ENCODE measurements at places on chromosomes 6 and 20.

DNA sequence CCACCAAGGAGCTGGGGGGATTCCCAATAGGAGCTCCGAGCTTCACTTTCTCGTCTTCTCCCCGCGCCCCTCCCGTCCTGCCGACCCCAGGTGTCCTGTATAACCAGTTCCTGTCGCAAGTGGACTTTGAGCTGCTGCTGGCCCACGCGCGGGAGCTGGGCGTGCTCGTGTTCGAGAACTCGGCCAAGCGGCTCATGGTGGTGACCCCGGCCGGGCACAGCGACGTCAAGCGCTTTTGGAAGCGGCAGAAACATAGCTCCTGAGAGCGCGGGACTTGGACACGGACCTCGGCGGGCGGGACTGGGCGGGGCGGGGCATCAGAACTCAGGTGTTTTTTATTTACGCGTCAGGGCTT lies 340 bp upstream of the VARS2 start:
- no peak for DNase-seq

DNA sequence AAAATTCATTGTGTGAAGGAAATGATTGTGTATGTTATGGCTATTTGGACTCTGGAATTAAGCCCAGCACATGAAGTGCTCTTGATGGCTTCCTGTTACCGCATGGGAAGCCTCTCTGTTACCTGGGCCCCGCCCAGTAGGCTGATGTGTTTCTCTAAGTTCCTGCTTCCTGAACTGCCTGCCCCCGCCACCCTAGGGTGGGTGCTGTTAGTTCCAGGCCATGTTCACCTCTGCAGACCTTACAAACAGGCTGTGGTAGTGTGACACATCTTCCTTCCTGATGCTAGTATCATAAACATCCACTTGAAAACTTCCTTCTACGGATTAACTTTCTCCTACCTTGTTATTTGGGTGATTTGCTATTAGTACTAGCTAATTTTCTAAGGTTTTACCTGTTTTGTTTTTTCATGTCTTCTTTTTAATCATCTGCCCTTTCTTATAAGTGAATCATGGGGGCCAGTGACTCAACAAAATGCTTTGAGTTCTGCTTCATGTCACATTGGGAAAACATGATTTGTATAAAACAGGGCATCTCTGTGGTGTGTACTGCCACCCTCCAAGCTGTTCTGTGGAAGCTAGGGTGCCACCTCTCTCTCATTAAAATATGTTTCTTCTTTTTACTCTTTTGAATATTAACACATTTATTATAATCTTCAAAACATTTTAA lies 40.6 kb downstream of the SH3BGRL2 start:
- peak; percentile 56 for DNase-seq

DNA sequence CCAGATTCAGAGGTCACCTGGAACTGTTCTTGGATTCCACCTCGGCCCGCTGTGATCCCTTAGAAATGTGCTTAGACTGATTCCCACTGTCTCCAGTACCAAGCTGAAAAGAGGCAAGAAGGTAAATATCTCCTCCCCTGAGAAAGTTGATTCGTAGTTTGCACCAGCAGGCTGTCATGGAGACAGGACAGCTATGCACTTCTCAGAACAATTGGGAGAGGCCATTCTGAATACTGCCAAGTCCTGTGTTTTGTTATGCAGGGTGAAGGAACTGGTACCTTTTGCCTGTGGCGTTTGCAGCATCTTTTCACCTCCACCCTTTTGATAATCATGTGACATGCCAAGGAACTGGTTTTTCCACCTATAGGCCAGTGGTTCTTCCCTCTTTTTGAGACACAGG lies 58.2 kb upstream of the RNGTT start:
- DNase-seq = no peak

DNA sequence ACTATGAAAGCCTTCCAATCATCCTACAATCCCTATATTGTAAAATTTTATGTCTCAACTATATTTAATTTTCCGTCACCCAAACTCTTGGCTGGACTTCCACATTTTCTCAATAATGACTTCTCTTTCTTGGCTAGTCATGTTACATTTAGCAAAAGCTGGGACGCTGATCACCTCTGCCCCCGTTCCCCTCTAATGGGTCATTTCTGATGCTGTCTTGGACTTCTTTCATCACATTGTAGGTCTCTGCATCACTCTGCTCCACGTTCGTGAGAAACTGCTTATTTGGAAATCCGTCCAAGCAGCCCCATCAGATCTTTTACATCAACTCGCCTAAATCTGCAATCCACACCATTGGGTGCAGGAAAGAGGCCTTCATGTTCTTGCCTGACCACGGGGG lies 203.8 kb downstream of the MYLK4 start:
- no peak for DNase-seq

DNA sequence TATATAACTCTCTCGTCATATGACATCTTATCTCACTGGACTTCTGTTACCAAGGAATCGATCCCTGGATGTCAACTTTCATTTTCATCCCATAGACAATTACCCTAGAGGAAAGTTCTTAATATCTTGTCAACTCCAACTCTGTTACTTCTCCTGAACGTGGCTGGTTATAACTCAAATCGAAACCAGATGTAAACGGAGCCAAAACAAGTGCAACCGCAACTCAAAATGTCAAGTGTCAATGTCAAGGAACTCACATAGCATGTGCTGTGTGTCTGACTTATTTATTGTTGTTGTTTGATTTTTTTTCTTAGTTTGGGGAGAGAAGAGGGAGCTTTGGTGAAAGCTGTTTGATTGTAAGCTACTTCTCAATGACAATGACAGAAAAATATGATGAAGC lies 108.6 kb downstream of the VIP start:
- DNase-seq = no peak

DNA sequence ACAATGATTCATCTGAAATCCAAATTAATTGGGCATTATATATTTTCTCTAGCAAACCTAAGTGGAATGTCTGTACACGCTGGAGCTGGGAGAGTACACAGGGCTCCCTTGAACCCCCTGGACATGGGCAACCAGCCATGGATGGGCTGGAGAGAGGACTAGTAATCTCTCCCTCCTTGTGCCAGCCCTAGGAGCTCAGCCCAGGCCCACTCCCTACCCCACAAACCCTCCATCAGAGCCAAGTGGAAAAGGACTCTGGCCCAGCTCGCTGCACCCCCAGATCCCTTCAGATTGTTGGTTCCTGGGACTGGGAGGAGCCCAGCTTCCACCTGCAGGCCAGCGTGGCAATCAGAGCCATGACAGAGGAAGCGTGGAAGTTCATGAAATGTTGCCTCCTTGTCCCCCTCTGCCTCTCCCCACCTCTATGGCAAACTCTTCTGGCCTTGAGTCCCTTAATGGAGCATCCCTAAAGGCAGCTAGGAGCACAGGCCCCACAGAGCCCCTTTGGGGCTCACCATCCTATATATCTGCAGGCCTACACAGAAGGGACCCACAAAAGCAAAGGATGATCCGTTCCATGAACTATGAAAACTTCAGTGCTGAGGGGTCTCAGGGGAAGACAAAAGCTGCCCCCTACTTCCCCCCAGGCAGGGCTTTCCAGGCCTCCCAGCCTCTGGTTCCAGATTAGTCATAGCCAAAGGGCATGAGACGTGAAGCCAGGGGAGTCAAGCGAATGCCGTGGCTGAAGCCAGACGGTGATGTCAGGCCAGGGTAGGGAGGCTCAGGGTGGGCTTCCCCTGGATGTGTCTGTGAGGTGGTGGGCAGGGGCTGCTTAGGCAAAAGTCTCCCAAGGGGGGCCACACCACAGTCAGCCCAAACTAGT lies 126.4 kb upstream of the MAFB start:
- DNase-seq = no peak

DNA sequence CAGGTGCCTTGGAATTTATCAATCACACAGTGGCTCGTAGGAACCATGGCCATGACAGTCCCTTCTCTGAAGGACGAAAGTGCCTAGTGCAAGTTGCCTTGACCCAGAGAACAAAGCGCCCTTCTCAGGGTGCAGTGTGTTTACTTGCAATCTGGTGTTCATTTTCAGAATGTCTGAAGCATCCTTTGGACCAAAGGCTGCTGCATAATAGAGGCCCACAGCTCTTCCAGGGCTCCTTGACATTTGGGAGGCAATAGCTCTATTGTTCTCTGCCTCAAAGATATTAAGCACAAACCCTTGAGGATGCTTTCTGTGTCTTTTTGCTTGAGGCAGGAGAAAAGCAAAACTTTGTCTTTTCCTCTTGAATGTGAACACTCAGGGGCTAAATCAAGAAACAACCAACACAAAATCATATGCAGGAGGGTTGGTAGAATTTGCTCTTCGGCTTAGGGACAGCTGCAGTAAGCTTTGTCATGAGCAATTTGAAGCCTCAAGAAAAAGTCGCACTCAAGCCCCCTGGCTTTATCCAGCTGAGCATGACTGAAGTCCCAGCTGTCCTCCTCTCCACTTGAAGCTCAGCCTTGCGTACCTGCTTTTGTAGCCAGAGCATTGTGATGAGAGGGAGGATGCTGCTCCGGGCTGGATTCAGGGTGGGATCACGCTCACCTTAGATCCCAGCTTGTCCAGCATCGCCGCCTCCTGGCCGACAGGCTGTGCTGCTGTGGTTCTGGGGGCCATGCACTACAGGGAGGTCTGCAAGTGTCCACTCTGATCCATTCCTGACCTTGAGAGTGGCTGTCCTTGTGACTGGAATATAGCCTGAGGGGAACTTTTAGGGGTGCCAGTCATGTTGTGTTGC lies 495.4 kb downstream of the CDH26 start:
- DNase-seq = no peak

DNA sequence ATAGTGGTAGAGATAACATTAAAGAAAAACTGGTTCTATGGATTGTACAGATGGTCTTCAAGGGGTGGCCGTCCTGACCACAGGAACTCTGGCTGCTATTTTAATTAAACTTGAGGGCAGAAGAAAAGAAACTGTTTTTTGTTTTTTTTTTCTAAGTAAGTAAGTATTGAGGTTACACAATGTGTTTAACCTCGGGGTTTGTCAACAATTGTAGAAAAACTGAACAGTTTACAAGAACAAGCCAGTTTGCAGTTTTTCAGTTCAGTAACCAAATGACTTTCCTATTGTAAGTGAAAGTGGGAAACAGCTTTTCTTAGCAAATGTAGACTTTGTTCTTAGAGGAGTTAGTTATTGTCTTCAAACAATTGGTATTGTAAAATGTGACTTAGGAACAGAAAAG lies 77.0 kb downstream of the PLCB1 start:
- no peak for DNase-seq

DNA sequence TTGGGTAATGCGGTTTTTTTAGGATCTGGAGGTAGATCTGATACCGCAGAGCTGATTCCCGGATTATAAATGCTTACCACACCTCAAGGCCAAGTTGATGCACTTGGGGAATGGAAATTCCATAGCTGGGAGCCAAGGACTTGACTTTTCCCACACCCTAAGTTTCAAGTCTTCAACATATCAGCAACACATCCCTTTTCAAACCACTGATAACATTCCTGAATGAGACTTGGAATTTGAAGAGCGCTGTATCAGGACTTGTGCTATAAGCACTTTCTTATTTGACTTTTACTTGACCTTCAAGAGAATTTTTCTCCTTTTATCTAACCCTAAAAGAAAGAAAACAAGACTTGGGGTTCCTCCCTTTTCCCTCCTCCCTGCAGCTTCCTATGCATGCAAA lies 90.6 kb upstream of the NAA20 start:
- no peak for DNase-seq

- DNase-seq = no peak
These were observed 188.1 kb downstream of the FOXC1 start for GRCh38 chr6:1797801-1798200.

DNA sequence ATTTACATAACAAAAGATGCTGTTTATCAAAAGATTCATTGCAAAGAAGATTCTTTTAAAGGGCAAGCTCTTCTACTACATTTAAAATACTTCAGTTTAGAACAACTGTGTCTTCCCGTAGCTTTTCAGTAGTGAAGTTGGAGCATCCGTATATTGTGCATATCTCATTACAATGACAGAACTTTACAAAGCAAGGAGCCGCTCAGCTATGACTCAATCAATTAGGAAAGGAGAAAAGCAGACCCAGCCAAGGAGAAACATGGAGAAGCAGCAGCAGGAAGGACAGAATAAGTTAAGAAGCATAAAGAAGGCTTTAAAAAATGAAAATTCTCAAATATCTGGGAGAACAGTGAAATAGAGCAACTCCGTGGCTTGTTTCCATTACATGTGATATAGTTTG lies 132.6 kb upstream of the SMLR1 start:
- no peak for DNase-seq

- no peak for DNase-seq
These were observed 47.3 kb upstream of the HIVEP1 start for GRCh38 chr6:11964729-11965335.

DNA sequence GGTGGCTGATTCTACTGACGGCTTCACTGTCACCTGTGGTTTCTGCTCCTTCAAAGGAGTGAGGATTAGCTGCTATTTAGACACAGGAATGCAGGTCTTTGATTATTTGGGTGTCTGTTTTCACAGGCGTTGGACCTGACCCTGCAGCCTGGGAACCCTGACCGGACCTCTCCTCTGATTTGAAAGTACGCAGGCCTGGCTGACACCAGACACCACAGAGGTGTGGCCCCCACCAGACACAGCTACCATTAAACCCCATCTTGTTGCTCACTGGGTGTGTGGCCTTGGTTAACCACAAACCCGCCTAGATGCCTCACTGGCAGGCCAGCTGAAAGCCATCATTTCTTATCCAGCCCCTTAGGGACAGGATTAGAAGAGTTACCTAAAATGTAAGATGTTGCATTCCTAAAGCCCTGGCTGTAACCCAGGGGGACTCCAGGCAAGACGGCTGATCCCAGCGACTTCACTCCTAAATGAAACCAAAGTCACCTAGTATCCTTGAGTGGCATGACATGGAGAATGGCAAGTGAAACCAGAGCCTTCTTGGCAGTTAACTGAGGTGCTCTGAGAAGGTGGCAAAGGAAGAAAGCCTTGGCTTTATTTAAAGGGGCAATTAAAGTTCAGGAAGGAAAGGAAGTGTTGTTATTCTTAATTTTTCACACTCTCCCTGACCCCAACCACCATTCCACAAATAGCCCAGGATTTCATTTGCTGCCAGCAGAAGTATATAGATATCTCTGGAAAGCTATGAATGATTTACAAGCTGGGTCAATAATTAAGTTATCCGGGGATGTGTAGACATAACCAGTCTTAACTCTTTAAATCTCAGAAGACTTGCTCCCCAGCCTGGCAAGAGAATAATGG lies 169.9 kb downstream of the QRSL1 start:
- peak; percentile 10 for DNase-seq

DNA sequence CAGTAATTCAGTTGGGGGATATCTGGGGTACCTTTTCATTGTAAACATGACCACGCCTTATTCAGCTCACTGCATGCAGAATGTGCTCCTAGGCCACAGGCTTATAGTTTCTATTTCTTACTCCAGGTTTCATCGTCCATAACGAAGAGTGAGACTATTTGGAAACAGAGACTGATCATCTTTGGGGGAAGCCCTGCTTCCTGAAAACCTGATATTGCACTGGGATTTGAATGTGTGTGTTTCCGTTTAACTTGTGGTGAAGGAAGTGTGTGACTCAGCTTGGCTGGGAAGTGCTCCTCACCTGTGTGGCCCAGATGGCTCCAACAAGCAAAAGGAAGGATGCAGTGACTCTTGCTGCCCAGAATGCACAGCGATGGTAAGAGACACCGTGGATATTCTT lies 19.6 kb upstream of the LTV1 start:
- DNase-seq = no peak

GRCh38 chr20:37352608-37352980 lies 6.7 kb downstream of the SRC start:
- DNase-seq = no peak

- DNase-seq = no peak
These were observed 43.9 kb upstream of the GJE1 start for GRCh38 chr6:142088858-142089216.

All from activated CD4-positive, alpha-beta T cell treated with anti-CD3 and anti-CD28 coated beads, Interleukin-2, amount 10 ng/mL, durations not matched to agents 7 days and 5 days (primary cell).